Memory B cell (primary cell): ENCODE measurements at places on chromosomes 6 and 20.

GRCh38 chr6:156587071-156587470 is 190.1 kb upstream of the ARID1B start:
- no peak for DNase-seq

DNA sequence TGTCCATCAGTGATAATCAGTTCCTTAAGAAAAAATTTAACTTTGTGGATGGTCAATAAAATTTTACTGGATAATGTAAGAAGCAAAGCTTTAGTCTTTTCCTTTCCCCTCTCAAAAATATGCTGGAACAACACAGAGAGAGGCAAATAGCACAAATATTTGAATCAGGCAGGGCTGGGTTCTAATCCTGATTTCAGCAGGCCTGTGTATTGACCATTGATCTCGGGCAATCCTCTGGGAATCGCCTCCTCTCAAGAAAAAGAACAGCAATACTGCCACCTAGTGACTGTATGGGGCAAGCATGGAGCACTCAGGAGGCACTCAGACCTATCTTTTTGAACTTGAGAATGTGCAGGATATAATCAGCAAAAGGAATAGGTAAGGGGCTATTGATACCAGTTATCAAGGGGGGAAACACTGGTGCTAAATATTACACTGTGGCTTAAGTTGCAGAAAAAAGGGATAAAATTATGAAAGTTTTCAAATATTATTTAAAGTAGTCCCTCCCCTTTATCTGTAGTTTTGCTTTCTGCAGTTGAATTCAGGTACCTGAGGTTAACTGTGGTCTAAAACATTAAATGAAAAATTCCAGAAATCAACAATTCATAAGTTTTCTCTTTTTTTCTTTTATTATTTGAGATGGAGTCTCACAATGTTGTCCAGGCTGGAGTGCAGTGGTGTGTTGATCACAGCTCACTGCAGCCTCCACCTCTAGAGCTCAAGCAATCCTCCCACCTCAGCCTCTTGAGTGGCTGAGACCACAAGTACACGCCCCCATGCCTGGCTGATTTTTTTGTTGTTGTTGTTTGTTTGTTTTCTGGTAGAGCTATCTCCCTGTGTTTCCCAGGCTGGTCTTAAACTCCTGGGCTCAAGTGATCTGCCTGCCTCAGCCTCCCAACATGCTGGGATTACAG is 91.8 kb upstream of the NHSL1 start:
- DNase-seq: peak; percentile 13

- no peak for DNase-seq
These were observed 562.8 kb upstream of the BTBD3 start for GRCh38 chr20:11354846-11355245.

- peak; percentile 94 for DNase-seq
These were observed at the start of gene XRN2 for GRCh38 chr20:21303061-21303871. Gene XRN2, plus strand, starts transcription at chr20:21303331. Its CDS starts 68 bp downstream, at chr20:21303399.

GRCh38 chr6:12047304-12047703 is 35.2 kb downstream of the HIVEP1 start:
- DNase-seq: peak; percentile 61

DNA sequence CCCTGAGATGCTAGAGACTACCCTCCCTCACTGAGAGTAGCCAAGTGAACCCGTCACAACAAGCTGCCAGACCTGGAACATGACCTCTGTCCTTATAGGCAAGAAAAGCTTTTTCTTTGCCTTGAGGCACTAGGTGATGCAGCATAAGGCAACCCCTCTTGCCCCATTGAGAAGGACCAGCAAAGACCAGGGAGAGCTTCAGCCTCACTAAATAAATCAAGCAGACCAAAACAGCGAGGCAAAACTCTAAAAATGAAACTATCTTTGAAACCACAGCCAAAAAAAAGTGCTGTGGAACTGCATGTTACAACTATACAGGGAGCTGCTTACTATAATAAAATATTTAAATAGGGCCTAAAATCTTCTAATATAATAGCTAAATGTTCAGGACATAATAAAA is 62.6 kb upstream of the FAM83B start:
- DNase-seq: no peak

- DNase-seq: no peak
These were observed 216.0 kb downstream of the DLL1 start for GRCh38 chr6:170074907-170075306.
